ENCODE measurements at places on chromosomes 2 and 18.

DNA sequence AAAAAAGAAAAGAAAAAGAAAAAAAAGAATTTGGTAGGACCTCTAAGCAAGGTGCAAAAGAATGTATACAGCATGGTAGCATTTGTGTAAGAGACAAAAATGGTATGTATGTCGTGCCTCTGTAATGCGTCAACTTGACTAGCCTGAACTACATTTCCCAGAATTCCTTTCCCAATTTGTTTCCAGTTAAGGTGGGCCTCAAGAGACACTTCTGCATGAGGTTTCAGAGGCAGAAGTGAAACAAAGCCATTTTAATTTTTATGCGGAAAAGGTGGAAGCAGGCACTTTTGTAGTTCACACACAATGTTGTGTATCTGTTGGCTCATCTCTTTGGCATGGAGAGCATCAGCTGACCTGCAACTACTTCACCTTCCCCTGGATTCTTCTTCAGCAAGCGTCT, 56.5 kb upstream of the PAPOLG start:
- DNase-seq = no peak
- H3K4me1 ChIP-seq = no peaks in the 10 kb centered on the region
- H3K36me3 ChIP-seq = no peaks in the 10 kb centered on the region
- no peaks in the 10 kb centered on the region for H3K27me3 ChIP-seq
- H3K4me3 ChIP-seq = no peak overlapping the region
- H3K27ac ChIP-seq = no peak overlapping the region

- DNase-seq = peak; percentile 29
- peaks cover 6% of the 10 kb centered on the region for H3K4me1 ChIP-seq
- H3K4me3 ChIP-seq = no peak overlapping the region
- no peak overlapping the region for H3K27ac ChIP-seq
- no peaks in the 10 kb centered on the region for H3K36me3 ChIP-seq
Measured at GRCh38 chr2:128372621-128373341, 54.1 kb upstream of the HS6ST1 start.

DNA sequence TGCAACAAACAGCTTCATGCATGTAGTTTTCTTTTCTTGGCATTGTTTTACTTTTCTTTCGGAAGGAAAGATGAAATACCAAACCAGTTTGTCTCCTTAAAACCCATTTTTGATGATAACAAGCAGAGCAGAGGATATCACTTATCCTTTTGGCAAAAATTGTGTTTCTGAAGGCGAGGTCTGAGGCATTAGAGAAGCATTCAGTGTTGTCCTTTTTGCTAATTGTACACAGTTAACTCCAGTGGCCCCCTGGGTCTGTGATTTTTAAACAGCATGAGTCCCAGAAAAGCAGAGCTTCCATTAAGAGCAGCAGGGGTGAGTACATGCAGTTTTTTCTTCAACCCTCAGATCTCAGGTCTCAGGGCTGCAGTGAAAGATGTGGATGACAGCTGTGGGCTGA, 41.3 kb downstream of the TTC39C start:
- no peak overlapping the region for H3K27ac ChIP-seq
- H3K36me3 ChIP-seq = no peaks in the 10 kb centered on the region
- no peaks in the 10 kb centered on the region for H3K27me3 ChIP-seq
- no peak overlapping the region for H3K4me3 ChIP-seq
- no peak for DNase-seq

- no peak for DNase-seq
- no peaks in the 10 kb centered on the region for H3K36me3 ChIP-seq
Measured at GRCh38 chr2:88250404-88250803, 80.3 kb downstream of the THNSL2 start.

DNA sequence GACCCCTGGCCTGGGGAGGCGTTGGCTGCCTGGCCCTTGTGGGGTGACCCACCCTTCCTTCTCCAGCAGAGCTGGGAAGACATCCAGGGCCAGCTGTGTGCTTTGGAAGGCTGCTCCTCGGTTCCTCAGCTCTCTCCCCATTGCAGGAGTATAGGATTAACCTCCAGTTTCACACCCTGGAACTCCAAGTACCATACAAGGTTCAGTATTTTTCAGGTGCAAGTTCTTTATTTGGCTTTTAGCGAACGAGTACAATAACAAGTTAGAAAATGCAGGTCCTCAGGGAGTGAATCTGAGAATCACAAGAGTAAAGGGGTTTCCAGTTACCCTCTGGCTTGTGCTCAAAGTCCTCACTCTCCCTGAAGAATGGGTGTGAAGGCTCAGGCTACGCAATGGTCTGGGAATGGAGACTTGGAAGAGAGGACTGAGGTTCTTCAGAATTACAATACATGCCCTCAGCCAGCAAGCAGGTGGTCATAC, 101.2 kb downstream of the APOB start:
- no peaks in the 10 kb centered on the region for H3K27me3 ChIP-seq
- DNase-seq = no peak
- H3K4me1 ChIP-seq = peaks cover 9% of the 10 kb centered on the region
- no peak overlapping the region for H3K4me3 ChIP-seq

DNA sequence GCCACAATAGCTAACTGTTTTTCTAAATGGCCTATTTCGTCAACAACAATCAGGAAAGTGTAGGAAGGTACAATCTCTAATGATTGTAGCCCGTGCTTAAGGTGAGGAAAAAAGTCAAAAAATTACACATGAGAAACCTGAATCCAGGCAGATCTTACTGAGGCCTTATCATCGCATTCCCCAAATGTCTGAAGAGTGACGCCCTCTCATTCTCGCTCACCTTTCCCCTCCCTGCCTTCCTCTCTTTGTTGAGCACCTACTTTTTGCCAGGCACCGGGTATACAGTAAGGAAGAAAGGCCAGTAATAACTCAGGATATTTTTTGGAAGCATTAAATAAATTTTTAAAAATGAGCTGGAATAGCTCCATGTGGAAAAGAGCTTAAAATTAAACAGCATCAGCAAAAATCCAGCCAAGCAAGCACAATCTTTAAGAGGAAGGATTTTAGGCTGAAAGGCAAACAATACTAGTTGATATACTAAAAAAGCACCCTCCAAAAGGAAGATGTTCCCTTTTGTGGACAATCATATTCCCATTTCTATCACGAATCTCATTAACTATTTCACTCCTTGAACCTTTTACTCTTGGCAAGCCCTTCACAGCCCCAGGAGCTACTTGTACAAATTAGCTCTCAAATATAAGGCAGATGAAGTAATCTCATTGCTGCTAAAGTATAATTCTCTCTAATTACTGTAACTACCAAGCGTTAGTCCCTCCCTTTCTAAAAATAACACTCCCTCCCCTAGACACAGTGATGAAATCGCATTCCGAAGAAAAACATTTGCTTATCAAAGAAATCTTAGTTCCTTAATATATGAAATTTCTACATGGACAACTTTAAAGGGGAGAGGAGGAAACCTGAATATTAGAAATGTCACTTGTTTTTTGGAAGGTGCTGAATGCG, 40.0 kb downstream of the STAT1 start:
- no peak overlapping the region for H3K4me3 ChIP-seq
- DNase-seq = no peak
- H3K27ac ChIP-seq = no peak overlapping the region
- H3K36me3 ChIP-seq = no peaks in the 10 kb centered on the region
- H3K27me3 ChIP-seq = no peaks in the 10 kb centered on the region

DNA sequence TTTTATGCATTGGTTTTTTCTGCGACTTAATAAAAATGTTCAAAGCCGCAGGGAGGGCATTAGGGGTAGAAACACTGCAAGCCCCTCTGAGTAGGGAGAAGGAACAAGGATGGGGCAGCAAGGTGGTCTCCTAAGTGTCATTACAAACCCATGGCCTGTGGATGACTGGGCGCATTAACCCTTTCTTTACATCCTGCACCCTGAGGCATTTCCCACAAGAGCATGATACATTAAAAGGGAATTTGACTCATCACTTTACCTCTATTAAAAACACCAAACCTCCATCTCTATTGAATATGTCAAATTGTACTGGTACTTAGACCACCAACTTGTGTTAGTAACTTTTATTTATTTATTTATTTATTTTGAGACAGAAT, 112.5 kb downstream of the VIT start:
- no peak overlapping the region for H3K27ac ChIP-seq
- H3K36me3 ChIP-seq = no peaks in the 10 kb centered on the region
- DNase-seq = no peak
- H3K27me3 ChIP-seq = no peaks in the 10 kb centered on the region

DNA sequence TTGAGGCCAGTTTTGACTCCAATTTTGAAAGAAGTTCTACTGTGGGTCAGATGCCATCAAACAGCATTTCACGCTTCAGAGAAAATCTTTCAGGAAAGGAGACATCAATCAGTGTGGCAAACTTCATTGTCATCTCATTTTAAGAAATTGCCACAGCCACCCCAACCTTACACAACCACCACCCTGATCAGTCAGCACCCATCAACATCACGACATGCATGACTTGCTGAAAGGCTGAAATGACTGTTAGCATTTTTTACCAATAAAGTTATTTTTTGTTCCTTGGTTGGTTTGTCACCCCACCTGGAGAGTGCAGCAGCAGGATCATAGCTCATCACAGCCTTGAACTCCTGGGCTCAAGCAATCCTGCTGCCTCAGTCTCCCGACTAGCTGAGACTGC, 10.4 kb downstream of the DNAJC10 start:
- H3K27me3 ChIP-seq = no peaks in the 10 kb centered on the region
- no peaks in the 10 kb centered on the region for H3K36me3 ChIP-seq
- no peak for DNase-seq
- no peak overlapping the region for H3K4me3 ChIP-seq
- no peak overlapping the region for H3K27ac ChIP-seq

- no peaks in the 10 kb centered on the region for H3K27me3 ChIP-seq
- DNase-seq = no peak
- H3K4me3 ChIP-seq = no peak overlapping the region
- H3K27ac ChIP-seq = peak overlapping the region; percentile 57
- H3K4me1 ChIP-seq = peaks cover 3% of the 10 kb centered on the region
Measured at GRCh38 chr2:8489751-8490150, 192.1 kb upstream of the ID2 start.

GRCh38 chr2:127726158-127726880, 25.0 kb downstream of the SFT2D3 start:
- no peak overlapping the region for H3K27ac ChIP-seq
- no peak for DNase-seq
- H3K36me3 ChIP-seq = no peaks in the 10 kb centered on the region
- no peaks in the 10 kb centered on the region for H3K27me3 ChIP-seq
- H3K4me3 ChIP-seq = no peak overlapping the region
